ENCODE measurements at places on chromosomes 12 and 14.

DNA sequence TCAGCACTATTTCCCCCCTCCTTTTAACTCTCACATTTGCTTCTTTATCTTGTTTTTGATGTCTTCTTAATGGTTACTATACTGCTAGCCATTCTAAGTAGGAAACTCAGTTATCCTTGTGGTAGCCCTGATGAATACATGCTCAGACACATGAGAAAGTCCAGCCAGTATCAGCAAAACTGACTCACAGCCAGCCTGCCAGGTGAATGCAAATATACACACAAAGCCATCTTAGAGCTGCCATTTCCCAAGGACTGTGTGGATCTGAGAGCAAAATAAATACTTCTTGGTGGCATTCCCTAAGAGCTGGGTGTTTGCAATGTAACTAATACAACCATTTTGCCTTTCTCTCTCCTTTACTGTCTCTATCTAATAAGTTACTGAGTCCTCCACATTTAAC is 455.2 kb downstream of the CCER1 start:
- no peak for DNase-seq

DNA sequence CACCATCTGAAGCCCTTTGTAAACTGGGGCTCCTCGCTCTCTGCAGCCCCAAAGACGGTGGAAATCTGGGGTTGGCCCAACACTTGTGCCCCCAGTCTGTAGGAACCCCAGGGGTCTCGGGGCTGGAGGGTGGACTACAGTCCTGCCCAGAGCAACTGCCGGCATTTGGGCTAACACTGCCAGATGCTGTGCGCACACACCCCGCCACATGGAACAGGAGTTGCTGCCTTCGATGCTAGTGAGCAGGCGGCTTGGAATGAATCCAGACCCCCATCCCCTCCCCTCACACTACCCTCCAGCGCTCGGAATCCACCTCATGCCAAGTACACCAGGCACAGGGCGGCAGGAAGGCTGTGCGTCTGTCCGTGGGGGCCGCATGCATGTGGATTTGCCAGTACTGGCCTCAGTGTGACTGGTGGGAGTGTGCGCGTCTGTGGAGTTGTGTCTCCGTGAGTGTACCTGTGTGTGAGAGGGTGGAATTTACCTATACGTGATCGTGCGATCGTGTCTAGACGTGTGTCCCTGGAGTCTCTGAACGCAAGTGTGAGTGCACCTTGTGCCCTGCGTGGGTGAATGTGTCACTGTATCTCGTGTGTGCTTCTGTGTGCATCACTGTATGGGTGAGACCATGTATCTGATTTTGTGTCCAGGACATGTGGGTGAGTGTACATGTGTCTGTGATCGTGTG is 5.1 kb downstream of the LHX5 start:
- no peak for DNase-seq

- peak; percentile 46 for DNase-seq
Measured at GRCh38 chr12:121797937-121798786, 4.7 kb upstream of the RHOF start.

DNA sequence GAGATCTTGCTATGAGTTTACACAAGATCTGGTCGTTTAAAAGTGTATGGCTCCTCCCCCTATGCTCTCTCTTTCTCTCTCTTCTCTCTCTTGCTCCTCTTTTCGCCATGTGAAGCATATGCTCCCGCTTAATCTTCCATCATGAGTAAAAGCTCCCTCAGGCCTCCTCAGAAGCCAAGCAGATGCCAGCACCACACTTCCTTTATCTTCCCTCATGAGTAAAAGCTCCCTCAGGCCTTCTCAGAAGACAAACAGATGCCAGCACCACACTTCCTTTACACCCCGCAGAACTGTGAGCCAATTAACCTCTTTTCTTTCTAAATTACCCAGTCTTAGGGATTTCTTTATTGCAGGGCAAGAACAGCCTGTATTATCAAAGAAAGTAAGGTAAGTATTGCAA is 152.4 kb downstream of the SEC23A start:
- no peak for DNase-seq

DNA sequence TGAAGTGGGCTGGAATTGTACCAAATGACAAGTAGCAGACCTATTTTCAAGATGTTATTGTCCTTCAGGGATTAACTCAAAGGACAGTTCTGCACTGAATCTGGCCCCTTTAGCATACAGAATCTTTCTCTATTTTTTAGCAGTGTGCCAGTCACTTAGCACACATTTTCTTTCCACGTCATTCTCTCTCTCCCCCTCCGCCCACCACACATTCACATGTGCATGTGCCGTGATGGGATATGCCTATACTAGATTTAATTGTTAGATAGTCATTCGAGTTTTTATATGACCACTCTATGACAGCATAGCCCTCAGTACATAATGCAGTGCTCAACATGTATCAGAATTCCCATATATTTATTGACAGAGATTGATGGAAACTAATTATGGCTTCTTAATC is 129.1 kb downstream of the KCNC2 start:
- DNase-seq = no peak
